Neural cell (in vitro differentiated cells): ENCODE measurements at places on chromosomes 6 and 20. TPM values are rescaled to one million over a fixed set of nuclear protein-coding genes. Genes with fewer than 3 reads are reported as not detected.

SUMO4 gene
- not detected in 2 replicates for polyA plus RNA-seq

MATN4 gene
- polyA plus RNA-seq, result not detected in 2 replicates

SEMG1 gene
- not detected in 2 replicates for polyA plus RNA-seq

TBXT gene
- polyA plus RNA-seq, result not detected in 2 replicates

WFDC10B gene
- polyA plus RNA-seq, result not detected in 2 replicates

KIF25 gene
- not detected in 2 replicates for polyA plus RNA-seq

TRIM40 gene
- not detected in 2 replicates for polyA plus RNA-seq

RBM24 gene
- polyA plus RNA-seq, result 3.4 and 4.9 TPM in 2 replicates

LGSN gene
- not detected in 2 replicates for polyA plus RNA-seq

SCRT2 gene
- polyA plus RNA-seq, result 2.5 and 3.8 TPM in 2 replicates

PLN gene
- polyA plus RNA-seq, result not detected in 2 replicates

PDE7B gene
- polyA plus RNA-seq, result 5.9 and 7.6 TPM in 2 replicates

IL17A gene
- polyA plus RNA-seq, result not detected in 2 replicates

HLA-DPB1 gene
- polyA plus RNA-seq, result 2.3 TPM in 1 of 2 replicates, not detected in the other

AARS2 gene
- 12.6 and 14.0 TPM in 2 replicates for polyA plus RNA-seq

REPS1 gene
- polyA plus RNA-seq, result 64.9 TPM in 2 replicates

SDCBP2 gene
- 3.1 and 5.2 TPM in 2 replicates for polyA plus RNA-seq

PREX1 gene
- 0.06 and 0.44 TPM in 2 replicates for polyA plus RNA-seq

RFX6 gene
- not detected in 2 replicates for polyA plus RNA-seq

PGBD1 gene
- 32.3 and 34.6 TPM in 2 replicates for polyA plus RNA-seq

KHDC1L gene
- polyA plus RNA-seq, result not detected in 2 replicates

SMLR1 gene
- not detected in 2 replicates for polyA plus RNA-seq

ZNF391 gene
- 2.5 and 2.9 TPM in 2 replicates for polyA plus RNA-seq

GSTA3 gene
- not detected in 2 replicates for polyA plus RNA-seq

SMPDL3A gene
- polyA plus RNA-seq, result 7.2 and 8.2 TPM in 2 replicates

LPA gene
- polyA plus RNA-seq, result not detected in 2 replicates

RALGAPA2 gene
- polyA plus RNA-seq, result 21.8 and 33.0 TPM in 2 replicates

VEGFA gene
- 7.3 and 7.4 TPM in 2 replicates for polyA plus RNA-seq

BPIFB4 gene
- not detected in 2 replicates for polyA plus RNA-seq

GPSM3 gene
- polyA plus RNA-seq, result 0.88 and 1.2 TPM in 2 replicates

NMBR gene
- polyA plus RNA-seq, result not detected in 2 replicates

SIM1 gene
- polyA plus RNA-seq, result not detected in 2 replicates

SYCP2 gene
- polyA plus RNA-seq, result 1.4 and 2.3 TPM in 2 replicates

PABPC1L gene
- polyA plus RNA-seq, result 3.6 and 6.2 TPM in 2 replicates

OR2H2 gene
- polyA plus RNA-seq, result not detected in 2 replicates

SLC52A3 gene
- polyA plus RNA-seq, result not detected in 2 replicates

IL20RA gene
- polyA plus RNA-seq, result not detected in 2 replicates

FAM217B gene
- polyA plus RNA-seq, result 14.9 and 15.1 TPM in 2 replicates
